ENCODE measurements at places on chromosomes 16 and 17. TPM values are rescaled to one million over a fixed set of nuclear protein-coding genes. Genes with fewer than 3 reads are reported as not detected.

Gene KRTAP2-2
- not detected for total RNA-seq

- DNase-seq: no peak
These were observed 31.4 kb downstream of the COX11 start for GRCh38 chr17:54937018-54937417.

- DNase-seq: no peak
These were observed 7.3 kb upstream of the DHRS7C start for GRCh38 chr17:9798724-9799123.

DNA sequence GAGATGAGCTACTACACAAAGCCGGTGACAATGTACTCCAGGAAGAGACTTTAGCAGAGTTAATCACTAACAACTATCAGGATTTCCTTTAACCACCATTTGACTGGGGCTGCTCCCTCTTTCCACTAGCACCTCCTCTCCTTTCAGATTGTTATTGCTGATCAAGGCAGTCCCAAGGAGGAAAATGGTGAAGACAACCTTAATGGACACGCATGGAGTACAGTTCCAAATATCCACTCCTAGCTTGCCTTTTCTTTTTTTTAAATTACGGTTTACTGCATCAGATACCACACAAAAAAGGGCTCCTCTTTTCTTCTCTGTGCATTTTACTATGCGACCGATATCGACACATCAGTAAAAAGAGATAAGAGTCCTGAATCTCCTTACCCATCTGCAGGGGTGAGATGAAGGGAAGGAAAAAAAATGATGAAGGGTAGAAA lies 30.9 kb downstream of the FAM222B start:
- no peak for DNase-seq

- no peak for DNase-seq
These were observed 452.2 kb upstream of the EEF2KMT start for GRCh38 chr16:5549802-5550201.

Measured in ureter (tissue), 1 donor.